Calu3 (cell line): ENCODE measurements at places on chromosomes 6 and 20. TPM values are rescaled to one million over a fixed set of nuclear protein-coding genes. Genes with fewer than 3 reads are reported as not detected.

The ELOVL2 gene
- total RNA-seq: 0.20 and 0.47 TPM in 2 replicates

DNA sequence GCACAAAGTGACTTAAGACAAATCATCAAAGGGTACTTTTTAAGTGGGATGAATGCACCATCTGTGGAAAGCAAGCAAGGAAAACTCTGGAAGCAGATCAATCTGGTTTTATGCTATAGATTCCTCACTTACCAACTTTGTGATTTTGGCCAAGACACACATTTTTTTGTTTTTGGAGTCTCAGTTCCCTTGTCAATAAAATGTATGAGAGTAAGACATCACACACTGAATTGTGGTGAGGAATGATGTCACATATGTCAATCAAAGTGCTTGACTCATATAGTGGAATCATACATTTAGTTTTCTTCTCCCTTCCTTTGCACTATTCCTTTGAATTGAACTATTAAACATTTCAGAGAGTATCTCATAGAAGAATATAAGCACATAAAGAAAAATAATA lies 620.5 kb upstream of the CITED2 start:
- DNase-seq: no peak

DNA sequence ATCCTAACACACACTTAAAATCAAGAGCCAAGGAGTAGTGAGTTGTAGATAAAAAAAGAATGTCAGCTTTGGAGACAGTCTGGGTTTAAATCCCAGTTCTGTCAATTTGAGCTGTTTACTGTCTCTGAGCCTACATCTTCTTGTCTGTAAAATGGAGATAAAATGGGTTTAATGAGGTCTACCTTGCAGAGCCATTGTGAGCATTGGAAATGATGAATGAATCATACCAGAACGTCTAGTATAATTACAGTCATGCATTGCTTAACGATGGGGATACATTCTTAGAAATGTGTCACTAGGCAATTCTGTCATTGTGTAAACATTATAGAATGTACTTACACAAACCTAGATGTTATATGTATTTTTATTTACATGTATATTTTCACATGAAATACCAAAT lies 17.6 kb upstream of the SGK2 start:
- no peak for DNase-seq

The EPPIN gene
- not detected in 2 replicates for total RNA-seq

- DNase-seq: no peak
Measured at GRCh38 chr6:146968041-146968760, 236.0 kb upstream of the STXBP5 start.

DNA sequence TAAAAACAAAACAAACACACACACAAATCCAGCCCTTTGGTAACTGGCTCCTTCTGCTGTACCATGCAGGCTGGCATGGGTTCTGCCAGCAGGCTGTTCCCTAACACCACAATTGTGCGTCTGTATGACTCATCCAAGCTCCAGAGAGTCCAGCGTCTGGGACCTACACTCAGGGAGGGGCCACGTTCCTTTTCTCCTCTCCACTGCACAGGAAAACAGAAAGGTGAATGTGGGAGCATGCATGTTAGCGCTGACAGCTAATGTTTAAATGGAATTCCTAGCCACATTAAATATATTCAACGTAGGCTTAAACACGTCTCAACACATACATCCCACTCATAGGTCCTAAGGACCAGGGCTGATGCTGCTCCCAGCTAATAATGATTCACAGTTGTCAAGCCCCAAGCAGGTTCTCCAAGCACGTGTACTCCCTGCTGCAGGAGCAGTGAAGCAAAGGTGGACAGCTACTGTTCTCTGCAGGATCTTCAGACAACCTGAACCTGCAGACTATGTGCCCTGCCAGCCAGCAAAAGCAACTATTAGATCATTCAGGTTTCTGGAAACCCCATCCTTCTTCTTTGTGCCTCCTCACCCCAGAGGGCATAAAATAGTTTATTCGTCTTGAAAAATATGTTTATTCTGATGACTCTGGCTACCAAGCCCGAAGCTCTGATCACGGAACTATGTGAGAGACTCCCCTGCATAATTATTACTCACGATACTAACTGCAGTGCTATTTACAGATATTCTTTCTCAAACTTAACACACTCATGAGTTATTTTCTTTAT lies 20.9 kb downstream of the MAP1LC3A start:
- peak; percentile 71 for DNase-seq

The MUC22 gene
- not detected in 2 replicates for total RNA-seq

- DNase-seq: no peak
Measured at GRCh38 chr20:62601714-62602113, 40.6 kb upstream of the SLCO4A1 start.

The CRIP3 gene
- 2.3 and 5.4 TPM in 2 replicates for total RNA-seq

DNA sequence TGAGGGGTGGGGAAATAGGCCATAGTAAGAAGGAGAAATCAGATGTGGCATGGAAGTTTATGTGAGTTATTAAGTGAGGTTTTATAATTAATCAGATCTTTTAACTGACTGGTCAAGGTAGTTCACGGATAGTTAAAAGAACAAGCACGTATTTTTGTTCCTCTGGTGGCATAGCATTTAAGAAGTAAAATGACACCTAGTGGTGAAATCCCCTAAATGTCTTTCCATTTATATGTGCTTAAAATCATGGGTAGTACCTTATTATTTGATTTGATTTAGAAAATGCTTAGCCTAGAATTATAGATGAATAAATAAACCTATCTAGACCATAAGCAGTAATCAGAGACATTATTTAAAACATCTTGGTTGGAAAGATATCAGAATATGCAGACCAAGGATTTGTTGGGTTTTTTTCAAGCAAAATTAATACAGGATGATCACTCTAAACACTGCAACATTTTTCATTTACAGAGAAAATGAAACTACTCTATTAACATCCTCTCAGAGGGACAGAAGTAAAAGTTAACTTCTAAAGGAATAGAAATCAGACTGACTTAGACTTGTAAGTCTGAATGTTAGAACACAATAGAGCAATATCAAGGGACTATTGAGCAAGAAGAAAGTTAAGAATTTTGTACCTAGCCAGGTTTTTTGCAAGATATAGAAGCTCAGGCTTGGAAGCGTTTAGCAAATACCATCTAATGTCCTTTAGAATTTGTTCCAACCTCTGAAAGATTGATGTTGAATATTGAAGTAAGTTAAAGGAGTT lies 81.1 kb downstream of the STXBP5 start:
- no peak for DNase-seq

The HLA-B gene
- 1,078 and 2,594 TPM in 2 replicates for total RNA-seq

- peak; percentile 20 for DNase-seq
Measured at GRCh38 chr20:33082546-33082945, 3.1 kb downstream of the BPIFB4 start.

DNA sequence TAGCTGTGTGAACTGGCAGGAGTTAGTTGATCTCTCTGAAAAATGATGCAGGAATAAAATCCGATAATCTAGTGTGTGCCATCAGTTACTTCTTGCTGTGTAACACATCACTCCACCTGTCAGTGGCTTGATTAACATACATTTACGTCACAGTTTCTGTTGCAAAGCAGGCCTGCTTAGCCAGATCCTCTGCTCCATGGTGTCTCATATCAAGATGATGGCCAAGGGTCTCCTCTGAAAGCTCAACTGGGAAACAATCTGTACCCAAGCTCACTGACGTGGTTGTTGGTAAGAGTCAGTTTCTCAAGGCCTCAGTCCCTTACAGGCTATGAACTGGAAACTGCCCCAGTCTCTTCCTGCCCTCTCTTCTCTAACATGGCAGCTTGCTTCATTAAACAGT lies 51.8 kb downstream of the FOXA2 start:
- DNase-seq: no peak

- no peak for DNase-seq
Measured at GRCh38 chr6:12865671-12866181, 149.2 kb downstream of the PHACTR1 start.

The PAQR8 gene
- 16.1 and 16.3 TPM in 2 replicates for total RNA-seq

DNA sequence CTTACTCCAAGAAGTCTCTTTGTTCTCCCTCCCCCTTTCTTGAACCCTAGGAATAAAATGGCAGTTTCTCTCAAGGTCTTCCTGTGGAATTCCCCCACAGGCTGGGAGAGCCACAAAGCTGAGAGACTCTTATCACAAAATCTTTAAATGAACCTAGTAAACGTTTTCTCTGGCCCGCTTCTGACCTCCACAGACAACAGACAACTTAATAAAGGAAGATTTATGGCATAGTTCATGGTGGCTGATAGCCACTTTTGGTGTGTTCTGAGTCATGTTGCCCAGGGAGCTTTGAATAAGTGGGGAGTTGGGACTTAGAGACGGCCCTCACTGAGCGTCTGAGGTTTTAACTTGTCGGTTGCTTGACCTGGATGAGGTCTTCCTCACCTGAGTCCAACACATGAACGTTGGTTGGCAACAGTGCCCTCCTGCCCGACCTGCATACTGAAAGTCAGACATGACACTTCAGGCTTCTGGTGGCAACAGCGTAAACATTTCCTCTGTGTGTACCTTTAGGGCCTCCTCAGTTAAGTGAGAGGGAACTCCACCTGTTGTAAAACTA lies 124.1 kb downstream of the FOXO3 start:
- DNase-seq: no peak

The UBD gene
- total RNA-seq: 74.0 and 82.8 TPM in 2 replicates

- no peak for DNase-seq
Measured at GRCh38 chr6:106084989-106085691, 996 bp upstream of the PRDM1 start.

DNA sequence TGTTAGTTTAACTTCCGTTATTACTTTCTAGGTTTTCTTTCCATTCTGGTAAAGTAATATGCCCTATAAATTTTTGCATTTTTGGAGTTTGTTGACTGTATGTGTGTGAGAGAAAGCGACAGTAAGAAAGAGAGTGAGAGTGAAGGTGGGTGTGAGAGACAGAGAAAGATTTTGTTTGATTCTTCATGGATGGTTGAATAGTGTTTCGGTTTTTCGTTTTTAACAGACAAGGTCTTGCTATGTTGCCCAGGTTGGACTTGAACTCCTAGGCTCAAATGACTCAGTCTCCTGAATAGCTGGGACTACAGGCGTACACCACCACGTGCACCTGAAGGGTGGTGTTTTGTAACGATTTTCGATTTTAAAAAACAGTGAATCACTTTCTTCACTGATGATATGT lies 329.1 kb upstream of the RUNX2 start:
- DNase-seq: no peak

The TUBB gene
- 967 and 1,123 TPM in 2 replicates for total RNA-seq

DNA sequence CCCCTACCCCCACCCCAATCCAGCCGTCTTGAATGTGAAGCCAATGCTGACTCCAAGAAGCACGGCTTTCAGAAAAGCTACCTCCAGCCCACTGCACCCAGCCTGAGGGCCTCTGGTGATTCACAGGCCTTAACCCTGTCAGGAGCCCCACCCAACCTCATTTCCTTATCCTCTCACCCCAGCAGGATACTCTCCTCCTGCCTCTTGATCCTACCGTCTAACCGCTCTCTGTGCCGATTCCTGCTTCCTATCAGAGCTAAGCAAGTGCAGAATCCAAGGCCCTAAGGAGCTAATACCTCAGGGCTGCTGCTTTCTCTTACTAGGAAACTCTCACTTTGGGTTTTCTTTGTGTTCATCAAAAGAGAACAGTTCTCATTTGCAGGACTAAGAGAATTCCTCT lies 47.2 kb downstream of the TRERF1 start:
- DNase-seq: peak; percentile 74

DNA sequence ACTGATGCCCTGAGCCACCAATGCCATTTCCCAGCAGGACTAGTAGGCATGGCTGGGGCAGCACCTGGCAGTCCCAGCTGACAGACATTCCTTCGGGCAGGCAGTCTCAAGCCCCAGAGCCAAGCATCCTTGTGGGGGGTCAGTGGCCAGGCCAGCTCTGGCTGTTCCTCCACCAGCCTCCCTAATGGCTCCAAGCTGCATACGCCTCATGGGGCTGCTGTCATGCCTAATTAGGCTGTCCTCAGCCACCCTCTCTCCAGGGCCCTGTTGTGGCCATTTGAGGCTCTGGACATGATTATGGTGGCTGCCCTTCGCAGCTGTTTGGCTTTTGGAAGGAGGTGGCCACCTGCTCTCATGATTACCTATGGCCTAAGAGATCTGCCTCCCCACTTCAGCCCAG lies 79.4 kb downstream of the DLGAP4 start:
- no peak for DNase-seq

The MICA gene
- total RNA-seq: 70.2 and 77.1 TPM in 2 replicates

The PLN gene
- not detected in 2 replicates for total RNA-seq
